ENCODE measurements at places on chromosomes 7 and 10.

GRCh38 chr7:29496355-29497020 lies 67.1 kb upstream of the PRR15 start:
- no peak for DNase-seq

GRCh38 chr10:77744245-77744644 lies 106.6 kb upstream of the KCNMA1 start:
- DNase-seq: no peak

GRCh38 chr10:112429147-112429546 lies 17.6 kb downstream of the ZDHHC6 start:
- no peak for DNase-seq

- no peak for DNase-seq
Observed at GRCh38 chr7:1246871-1247526, 14.3 kb downstream of the UNCX start.

- no peak for DNase-seq
Observed at GRCh38 chr10:11235771-11236170, 218.1 kb downstream of the CELF2 start.

DNA sequence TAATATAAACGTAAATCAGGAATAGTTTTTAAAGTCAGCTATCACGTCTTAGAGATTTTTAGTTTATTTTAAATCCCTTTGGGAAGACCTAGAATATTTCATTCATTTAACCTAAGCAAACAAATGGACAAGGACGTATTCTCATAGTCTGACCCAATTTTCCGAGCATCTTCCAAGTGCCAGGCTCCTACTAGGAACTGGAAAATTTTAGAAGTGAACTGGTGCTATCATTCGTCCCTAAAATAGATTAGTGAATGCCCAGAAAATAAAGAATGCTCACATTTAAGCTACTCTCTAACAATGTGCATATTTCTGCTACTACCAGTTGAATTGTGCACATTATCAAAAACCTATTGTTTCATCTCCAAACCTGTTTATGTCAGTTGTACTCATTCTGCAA lies 120.1 kb downstream of the ZFAND4 start:
- DNase-seq: no peak

DNA sequence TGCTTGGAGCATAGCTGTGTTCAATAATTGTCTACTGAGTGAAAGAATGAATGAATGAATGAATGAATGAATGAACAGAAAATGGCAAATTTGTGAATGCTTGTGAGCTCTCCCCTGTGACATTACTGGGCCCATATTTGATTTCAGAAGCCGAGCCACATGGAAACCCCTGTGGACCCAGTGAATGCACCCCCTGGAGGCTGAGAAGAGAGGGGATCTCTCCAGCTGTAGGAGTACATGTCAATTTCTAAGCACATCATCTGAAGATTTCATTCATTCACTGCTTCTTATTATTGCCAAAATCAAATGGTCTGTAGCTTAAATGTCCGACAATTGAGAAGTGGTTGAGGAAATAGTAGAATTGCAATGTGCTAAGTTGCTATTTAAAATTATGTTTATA lies 58.3 kb upstream of the DOCK1 start:
- no peak for DNase-seq

GRCh38 chr10:120978589-120979252 lies 127.6 kb downstream of the WDR11 start:
- DNase-seq: no peak

DNA sequence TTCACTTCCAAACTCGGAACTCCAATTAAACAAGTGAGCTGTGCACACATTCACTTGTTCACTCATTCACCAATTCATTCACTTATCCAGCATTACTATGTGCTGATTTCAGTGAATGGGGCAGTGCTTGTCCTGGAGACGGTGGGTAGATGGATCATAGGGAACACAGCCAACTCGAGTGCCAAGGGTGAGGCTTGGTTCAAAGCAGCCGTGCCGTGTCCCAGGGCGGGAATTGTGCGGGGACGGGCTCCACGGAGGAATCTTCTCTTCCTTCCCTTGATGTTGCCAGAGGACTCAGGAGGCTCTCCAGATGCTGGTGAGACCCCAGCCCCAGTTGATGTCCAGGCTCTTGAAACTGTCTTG lies 2.9 kb downstream of the SH2D4B start:
- no peak for DNase-seq

DNA sequence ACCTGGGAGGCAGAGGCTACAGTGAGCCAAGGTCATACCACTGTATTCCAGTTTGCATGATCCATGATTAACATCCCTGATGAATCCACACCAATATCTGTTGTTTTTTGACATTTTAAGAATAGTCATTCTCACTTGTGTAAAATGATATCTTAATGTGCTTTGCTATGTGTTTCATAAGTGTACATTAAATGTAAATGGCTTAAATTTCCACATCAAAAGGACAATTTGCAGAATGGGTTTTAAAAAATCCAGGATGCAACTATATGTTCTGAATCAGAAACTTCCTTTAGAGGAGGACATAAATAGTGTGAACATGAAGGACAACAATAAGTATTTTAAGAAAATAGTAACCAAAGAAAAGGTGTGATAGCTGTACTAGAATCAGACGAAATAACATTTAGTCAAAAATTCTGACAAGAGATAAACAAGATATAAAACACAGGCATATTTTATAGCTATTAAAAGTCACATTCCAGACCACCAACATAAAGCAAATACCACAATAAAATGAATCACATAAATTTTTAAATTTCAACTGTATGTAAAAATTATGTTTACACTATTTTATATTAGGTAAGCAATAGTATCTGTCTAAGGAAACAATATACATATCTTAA lies 42.4 kb downstream of the AKR1C3 start:
- DNase-seq: no peak

GRCh38 chr7:79548727-79549126 lies 95.3 kb upstream of the MAGI2 start:
- DNase-seq: no peak

GRCh38 chr7:108408296-108408991 lies 47.8 kb downstream of the NRCAM start:
- no peak for DNase-seq

- peak; percentile 40 for DNase-seq
Observed at GRCh38 chr7:5526100-5526905, 102.7 kb upstream of the TNRC18 start.

DNA sequence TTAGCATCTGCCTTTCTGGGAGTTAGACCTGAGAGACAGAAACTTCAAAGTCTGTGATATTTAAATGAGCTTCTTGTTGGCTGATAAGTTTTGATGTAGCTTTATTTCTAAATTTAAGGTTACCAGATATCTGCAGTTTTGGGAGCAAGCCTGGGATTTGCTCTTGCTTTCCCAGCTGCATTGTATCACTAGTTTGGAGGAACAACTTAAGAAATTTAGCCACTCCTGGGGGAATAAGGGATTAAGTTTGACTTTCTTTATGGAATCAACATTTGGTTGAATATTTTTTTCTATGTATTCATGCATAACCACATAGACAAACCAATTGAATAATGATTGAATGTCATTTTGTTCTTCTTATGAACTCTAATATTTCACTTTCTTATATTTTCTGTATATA lies 178.6 kb downstream of the POLR1F start:
- no peak for DNase-seq

- no peak for DNase-seq
Observed at GRCh38 chr7:31892099-31892829, 177.9 kb downstream of the PDE1C start.

DNA sequence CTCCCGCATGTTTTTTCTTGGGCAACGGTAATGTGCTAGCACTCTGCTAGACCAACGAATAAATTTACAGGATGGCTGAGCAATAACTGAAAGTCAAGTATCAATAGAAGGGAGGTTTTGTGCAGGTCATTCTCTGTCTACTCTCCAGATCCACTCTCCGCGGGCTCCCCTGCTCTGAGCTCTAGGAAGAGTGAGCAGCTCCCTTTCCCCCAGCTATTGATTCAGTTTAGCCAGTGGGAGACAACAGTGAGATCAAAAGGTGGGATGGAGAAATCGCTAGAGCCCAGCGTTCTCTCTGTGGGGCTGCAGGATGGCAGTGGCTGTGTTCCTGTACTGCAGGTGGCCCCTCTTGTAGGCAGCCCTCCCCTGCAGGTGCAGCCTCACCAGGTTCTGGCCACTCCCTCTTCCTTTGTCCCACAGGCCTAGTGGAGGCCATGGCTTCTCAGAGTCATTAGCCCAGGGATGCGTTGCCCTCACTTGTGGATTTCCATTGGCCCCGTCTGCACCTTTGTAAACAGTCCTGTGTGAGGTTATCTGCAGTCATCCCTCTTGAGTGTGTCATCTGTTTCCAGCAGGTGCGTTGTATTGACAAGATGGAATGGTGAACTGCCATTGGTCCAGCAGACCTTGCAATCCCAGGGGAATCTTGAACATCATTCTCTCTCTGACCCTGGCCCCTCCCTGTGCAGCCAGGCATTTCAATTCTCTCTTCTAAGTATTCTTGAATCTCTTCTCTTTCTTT lies 11.1 kb downstream of the MSRB2 start:
- no peak for DNase-seq

GRCh38 chr10:123884907-123885381 lies 6.7 kb downstream of the CPXM2 start:
- DNase-seq: no peak

DNA sequence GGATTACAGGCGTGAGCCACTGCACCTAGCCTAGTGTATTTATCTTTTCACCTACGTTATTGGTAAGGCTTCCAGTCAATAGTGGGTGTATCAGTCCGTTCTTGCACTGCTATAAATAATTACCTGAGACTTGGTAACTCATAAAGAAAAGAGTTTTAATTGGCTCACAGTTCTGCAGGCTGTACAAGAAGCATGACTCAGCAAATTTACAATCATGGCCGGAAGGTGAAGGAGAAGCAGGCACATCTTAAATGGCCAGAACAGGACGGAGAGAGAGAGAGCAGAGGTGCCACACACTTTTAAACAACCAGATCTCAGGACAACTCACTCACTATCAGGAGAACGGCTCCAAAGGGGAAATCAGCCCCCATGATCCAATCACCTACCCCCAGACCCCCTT lies 873.3 kb upstream of the AUTS2 start:
- no peak for DNase-seq

- DNase-seq: peak; percentile 19
Observed at GRCh38 chr10:80356563-80356988, at the start of the genes DYDC1 and DYDC2. DYDC1 (minus strand) TSS chr10:80356755; CDS start chr10:80352601, 4,154 bp downstream. DYDC2 (plus strand) TSS chr10:80356781; CDS start chr10:80362444, 5,663 bp downstream.

GRCh38 chr7:130398526-130399090 lies 18.3 kb downstream of the CPA1 start:
- DNase-seq: no peak

GRCh38 chr10:51786016-51786683 lies 86.8 kb upstream of the CSTF2T start:
- no peak for DNase-seq

GRCh38 chr7:98771519-98771918 lies 98.3 kb downstream of the TMEM130 start:
- no peak for DNase-seq

DNA sequence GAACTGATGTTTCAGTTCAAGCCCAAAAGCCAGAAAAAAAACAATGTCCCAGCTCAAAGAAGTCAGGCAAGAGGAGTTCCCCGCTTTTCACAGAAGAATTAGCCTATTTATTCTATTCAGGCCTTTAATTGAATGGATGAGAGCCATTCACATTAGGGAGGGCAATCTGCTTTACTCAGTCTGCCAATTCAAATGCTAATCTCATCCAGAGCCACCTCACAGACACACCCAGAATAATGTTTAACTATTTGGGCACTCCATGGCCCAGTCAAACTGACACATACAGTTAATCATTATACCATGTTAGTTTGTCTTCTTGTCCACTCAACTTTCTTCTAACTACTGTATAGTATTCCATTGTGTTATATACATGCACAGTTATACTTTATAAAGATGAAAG lies 2.6 kb upstream of the NPSR1 start:
- no peak for DNase-seq

- DNase-seq: peak; percentile 30
Observed at GRCh38 chr10:42932735-42933447, 144.0 kb upstream of the RET start.

GRCh38 chr10:84243759-84244158 lies 1.1 kb upstream of the RGR start:
- DNase-seq: no peak

DNA sequence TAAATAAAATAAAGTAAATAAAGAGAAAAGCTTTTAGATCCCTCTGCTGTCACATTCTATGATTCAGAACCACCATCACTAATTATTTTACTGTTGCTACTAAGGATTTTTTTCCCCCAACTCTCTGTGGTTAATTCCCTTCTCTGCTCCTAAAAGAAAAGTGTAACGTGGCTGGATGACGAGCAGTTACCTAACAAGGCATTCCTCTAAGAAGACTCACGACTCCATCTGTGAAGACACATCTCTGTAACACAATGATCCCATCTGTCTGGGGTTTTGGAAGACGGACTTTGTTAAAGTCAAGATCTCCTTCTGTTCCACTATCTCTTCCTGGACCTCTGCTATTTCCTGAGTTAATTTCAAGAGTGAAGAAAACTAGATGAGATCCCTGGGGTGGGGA lies 179.9 kb downstream of the SFMBT2 start:
- DNase-seq: no peak

DNA sequence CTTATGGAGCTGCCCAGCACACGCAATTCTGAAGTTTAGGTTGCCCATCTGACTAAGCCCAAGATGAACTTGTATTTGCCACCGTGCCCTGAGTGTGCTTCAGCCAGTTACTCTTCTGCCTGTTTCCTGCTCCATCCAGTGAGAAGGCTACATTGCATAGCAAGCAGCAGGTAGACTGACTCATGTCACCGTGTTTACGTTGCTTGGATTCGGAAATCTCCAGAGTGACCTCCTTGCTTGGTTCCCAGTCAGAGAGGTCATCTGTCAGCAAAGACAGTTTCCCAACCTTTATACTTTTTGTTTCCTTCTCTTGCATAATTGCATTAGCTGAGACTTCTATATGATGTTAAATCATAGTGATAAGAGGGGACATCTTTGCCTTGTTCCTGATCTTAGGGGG lies 30.9 kb downstream of the NACAD start:
- DNase-seq: no peak

DNA sequence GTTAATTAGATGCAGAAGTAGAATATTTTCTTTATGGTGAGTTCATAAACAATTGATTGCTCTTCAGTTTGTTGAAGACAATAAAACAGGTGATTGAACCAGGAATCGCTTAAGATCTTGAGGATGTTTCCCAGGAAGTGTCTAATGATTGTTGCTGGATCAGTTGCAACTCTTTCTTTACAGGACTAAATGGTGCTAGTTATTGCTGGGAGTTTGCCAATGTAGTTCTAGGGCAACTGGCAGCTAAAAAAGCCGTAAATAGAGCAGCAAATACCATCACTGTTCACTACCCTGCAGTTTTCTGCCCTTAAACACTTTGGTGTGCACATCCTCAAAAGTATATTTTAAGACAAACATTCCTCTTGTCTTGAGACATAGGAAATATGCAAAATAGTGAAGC lies 119.2 kb upstream of the ANK3 start:
- no peak for DNase-seq

DNA sequence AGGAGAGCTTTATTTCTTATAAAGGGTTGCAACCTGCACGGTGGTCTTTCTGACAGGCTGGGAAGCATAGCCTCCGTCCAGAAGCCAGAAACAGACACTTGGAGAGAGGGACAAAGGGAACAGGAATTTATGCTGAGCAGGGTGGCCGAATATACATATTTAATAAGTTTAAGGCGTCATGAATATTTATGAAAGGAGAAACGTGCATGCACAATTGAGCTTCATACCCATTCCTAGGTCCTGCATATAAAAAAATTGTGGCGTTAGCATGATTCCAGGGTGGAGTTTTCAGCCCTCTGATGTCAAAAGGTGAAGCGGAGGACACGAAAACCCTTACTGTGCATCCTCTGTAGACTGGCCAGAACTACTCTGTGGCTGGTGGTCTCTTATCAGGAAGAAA lies 10.7 kb downstream of the CCDC126 start:
- DNase-seq: no peak

GRCh38 chr7:134459981-134460380 lies 1.1 kb upstream of the AKR1B1 start:
- DNase-seq: no peak
